ENCODE measurements at places on chromosomes 6 and 20.

- no peak for DNase-seq
Observed at GRCh38 chr20:49278818-49279676, 1.2 kb upstream of the ZNFX1 start.

- DNase-seq, result no peak
Observed at GRCh38 chr6:41677124-41677921, 39.1 kb downstream of the MDFI start.

DNA sequence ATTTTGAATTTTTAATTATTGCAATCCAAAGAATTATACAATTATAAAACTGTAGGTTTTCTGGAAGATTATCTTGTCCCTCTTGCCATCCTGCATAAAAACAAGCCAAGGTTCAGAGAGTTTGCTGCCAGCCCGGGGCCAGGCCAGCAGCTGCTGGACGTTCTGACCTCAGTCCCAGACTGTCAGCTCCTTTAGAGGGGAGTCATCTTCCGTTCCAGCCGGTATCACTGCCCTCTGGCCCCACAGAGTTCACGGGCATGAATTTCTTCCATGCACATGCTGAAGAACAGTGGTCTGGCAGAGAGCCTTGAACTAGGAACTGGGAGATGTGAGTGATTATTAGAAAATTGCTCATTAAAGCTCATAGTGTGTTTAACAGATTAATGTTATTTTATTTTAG, 130.4 kb upstream of the QKI start:
- no peak for DNase-seq

GRCh38 chr20:3980260-3981131, 34.9 kb downstream of the RNF24 start:
- no peak for DNase-seq

DNA sequence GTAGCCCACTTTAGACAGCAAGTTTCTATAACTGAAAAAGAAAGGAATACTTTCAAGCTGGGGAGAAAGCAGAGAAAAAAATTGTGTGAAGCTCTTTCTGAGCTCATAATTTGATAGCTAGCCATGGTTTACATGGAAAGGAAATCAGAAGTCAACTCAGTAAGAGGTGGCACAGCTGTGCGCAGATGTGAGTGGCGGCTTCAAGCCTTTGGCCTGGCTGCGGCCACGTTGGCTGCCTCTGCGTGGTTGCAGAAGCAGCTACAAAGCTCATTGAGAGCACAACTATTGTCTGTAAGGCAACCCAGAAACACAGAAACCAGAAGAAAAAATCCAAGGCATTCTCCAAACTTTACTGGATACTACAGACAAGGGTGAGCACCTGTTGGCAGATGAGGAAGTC, 136.9 kb downstream of the SASH1 start:
- DNase-seq, result no peak

DNA sequence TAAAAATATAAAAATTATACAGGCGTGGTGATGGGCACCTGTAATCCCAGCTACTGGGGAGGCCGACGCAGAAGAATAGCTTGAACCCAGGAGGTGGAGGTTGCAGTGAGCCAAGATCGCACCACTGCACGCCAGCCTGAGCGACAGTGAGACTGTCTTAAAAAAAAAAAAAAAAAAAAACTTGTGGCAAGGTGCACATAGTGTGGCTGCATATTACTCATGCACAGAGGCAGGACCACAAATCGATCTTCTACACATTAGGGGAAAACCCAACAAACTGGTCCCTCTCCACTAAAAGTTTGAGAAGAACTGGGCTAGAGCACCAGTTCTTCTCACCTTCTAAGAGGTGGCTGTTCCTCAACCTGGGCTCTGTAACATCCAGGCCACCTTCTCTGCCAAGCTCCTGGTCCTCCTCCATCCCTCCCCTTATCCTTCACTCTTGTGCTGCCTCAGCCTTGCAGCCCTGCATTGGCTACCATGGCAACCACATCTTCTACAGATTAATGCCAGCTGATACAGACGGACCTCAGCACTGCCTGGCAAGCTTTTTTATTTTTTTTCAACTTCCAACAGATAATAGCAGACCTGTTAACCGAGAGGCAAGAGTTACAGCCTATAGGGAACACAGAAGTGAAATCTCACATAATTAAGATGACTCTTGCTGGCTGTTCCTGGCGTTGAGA, 88.0 kb downstream of the ATP9A start:
- DNase-seq, result no peak

DNA sequence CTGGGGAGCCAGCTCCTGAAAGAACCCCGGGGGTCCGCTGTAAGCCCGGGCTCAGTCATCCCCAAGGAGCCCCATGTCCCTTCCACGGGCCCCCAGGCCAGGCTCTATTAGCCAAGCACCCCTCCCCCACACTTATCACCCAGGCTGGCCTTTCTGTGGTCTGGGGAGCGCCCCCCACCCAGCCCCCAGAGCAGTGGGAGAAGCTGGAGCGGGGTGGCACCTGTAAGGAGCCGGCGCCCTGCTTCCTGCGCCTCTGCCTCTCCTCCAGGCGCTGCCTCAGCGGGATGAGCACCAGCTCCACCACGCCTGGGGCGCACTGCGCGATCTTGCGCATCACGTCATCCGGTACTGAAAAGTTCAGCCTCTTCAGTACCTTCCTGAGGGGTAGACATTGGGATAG, 2.3 kb downstream of the SPEF1 start:
- no peak for DNase-seq

DNA sequence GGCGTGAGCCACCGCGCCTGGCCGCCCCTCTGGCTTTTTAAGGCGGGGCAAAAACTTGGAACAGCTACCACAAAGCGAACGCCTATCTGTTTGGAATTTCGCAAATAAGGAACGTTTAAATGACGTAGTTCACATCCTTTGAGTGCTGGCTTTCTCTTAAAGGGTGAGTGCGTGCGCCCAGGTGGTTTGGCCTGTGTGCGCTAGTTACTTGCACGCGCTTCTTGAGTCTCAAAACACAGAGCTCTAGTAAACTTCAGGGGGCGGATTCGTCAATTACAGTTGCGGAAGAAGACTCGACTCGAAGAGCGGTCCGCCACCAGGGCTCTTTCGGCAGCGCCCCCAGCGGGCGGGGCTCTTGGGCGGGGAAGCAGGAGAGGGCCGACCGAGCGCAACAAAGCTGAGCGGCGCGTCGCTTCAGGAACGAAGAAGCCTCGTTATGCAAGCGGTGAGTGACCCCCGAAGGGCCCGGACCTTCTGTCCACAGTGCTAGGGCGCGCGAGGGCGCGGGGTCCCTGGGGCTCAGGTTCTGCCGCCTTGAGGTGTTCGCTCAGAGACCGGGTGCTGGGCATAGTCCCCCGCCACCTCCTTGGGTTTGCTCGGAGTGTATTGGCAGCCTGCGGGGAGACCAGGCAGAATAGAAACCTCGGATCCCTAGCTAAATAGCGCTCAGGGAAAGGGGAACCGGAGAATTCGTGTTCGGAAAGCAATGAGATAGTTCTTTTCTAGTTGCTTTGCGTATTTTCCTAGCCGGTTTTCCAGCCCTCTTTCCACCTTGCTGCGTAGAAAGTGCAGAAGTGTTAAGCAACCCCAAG, at the start of gene SYCP2L:
SYCP2L (plus strand) TSS at position 362 of the 812 bp plus-strand sequence; CDS start at position 437, 75 bp downstream.
- DNase-seq, result no peak

DNA sequence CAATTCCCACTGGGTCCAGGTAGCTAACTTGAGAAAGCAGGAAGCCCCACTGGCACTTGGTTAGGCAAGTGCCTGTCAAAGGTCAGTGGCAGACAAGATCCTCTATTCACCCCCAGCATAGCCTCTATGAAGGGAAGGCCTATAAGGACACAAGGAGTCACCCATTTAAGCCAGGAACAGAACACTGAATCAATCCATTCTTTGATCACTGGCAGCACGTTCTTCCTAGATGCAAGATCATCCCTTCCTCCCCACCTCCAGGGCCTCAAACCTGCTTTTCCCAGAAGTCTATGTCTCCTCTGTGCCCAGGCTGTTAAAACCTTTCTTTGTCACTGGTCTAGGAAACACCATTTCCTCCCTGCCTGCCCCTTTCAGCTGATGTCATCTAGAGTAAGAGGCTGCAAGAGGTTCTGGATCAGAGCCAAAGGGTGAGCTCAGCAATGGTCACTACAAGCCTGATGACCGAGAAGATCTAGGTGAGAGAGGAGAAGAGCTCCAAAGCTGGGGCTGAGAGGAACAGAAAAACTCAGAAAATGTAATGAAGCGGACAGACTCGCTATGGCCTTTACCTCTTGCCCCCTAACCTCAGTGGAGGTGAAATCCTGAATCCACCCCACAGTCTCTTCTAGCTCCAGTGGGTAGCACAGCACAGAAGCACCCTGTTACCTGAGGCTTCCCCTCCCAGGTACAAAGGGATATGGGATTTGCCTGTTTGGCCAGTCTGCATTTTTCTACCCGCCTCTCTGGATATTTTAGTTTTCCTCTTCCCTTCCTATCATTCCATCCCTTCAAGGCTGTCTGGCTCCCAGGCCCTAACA, 1.8 kb downstream of the GTPBP2 start:
- no peak for DNase-seq

DNA sequence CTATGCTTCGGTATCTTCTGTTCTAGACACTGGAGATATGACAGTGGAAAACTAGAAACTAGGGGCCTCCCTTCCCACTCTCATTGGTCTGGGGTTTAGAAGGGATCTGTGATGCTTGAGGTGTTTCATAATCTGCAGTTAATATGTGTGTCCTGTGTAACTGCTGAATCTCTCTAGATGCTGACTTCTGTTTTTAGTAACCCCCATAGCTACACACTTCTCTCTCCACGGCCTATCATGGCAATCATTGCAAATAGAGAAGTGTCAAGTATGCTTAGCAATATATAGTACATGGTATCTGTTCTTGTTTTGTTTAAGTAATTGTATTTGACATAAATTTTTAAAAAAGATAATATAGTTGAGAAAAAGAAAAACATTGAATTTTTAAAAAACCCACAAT, 394.6 kb upstream of the MMS22L start:
- no peak for DNase-seq

GRCh38 chr6:145731447-145731846, 3.9 kb downstream of the EPM2A start:
- no peak for DNase-seq

DNA sequence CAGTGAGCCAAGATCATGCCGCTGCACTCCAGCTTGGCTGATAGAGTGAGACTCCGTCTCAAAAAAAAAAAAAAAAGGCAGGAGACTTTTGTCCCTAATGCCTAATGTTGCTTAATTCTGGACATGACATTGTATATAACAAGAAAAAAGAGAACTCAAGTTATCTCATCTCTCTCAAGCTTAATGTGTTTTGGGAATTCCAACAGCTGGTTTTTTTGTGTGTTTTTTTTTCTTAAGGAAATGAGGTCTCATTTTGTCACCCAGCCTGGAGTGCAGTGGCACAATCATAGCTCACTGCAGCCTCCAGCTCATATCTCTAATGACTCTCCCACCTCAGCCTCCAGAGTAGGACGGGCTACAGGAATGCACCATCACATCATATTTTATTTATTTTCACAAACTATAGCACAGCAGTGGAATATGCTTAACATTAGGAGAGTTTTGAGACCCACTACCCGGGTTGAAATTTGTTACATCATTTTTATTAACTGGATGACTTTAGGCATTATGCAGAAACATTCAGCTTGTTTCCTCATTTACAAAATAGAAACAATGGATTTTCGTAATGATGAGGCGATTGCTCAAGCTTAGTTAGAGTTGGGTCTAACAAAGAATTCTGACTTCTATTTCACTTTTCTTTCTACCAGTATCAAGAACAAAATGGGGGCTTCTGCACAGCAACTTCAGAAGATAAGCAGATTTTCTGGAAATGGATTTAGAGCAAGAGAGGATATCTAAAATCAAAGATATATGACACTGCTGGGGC, 104.1 kb upstream of the BTN3A2 start:
- DNase-seq, result no peak

- no peak for DNase-seq
Observed at GRCh38 chr6:130029163-130029562, 10.8 kb downstream of the L3MBTL3 start.

- DNase-seq, result no peak
Observed at GRCh38 chr20:57013741-57014140, 252.7 kb downstream of the BMP7 start.

GRCh38 chr20:5282561-5282960, 34.2 kb downstream of the PROKR2 start:
- DNase-seq, result no peak

DNA sequence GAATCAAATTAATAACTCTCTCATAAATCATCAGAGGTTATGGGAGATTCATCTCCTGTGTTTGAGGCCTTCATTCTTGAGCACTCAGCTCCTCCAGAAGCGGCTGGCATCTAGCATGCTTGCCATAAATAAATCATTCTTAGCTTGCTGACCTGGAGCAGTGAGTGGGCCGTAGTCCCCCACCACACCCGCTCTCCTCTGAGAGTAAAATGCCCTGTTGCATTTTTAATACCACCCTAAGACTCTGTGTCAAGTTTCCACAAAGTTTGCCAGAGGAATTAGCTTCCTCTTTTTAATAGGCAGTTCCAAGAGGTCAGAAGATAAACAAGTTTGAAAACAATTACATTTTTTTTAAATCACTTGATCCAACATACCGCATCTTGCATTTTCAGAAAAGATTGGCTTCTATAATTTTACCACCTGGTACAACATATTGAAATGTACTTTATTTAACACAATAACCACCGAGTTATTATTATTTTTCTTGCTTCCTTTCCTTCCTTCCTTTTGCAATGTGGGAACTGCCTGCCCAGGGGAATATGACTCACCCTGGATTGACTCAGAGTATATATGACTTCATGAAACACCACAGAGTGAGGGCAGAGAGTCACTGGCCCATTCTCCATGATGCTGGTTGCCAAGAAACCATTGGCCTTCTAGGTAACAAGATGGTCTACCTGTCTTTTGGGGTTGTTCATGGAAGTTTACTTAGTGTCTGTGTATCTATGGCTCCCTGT, 29.4 kb upstream of the CLIC5 start:
- no peak for DNase-seq

DNA sequence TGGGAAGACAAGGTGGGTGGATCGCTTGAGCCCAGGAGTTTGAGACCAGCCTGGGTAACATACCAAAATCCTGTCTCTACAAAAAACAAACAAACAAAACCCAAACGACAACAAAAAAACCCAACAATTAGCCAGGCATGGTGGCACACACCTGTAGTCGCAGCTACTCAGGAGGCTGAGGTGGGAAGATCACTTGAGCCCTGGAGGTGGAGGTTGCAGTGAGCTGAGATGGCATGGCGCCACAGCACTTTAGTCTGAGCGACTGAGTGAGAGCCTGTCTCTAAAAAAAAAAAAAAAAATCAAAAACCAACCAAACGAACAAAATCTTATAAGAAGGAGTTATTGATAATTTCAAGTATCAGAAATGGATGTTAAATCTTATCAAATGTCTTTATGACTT, 114.9 kb downstream of the CDH26 start:
- DNase-seq, result no peak

GRCh38 chr20:11248011-11248409, 574.2 kb upstream of the JAG1 start:
- DNase-seq, result no peak
